T1000 (cell line): ENCODE measurements at places on chromosomes 11 and 22.
A peak's percentile ranks its signal among the peaks of the same experiment; 100 is the strongest.

DNA sequence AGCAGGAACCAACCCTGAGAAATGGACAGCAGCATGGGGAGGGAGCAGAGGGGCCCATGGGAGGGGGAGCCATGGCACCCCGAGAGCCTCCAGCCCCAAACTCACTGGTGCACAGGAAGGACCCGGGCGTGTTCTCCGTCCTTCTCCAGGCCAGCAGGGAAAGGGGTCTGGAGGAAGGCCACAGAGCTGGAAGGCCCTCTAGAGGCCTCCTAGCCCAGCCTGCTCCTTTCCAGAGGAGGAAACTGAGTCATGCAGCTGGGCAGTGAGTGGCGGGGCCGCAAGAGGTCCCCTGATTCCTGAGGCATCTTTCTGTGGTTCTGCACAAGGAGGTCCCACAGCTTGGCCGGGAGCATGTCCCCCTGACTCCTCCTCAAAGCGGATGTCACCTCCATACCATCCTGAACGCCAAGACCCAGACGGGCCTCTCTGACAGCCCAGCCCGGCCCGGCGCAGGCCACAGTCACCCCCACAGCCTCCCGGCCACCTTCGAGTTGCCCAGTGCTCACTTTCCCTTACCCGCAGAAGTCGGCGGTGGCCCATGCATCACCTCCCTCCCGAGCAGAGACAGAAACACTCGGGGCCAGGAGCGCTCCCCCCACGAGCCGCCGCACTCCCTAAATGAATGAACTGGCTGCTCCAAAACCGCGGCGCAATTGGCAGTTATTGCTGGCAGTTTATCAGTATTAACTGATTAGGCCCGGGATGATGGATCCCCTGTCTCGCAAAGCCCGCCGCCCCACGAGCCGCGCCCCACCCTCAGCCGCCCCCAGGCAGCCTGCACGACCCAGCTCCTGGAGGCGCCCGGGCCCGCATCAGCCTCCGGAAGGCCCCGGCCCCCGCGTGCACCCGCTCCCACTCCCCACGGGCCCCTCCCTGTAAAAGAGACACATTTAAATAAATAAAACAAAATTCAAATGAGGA is 272.5 kb downstream of the BUD13 start:
- no peak for DNase-seq

DNA sequence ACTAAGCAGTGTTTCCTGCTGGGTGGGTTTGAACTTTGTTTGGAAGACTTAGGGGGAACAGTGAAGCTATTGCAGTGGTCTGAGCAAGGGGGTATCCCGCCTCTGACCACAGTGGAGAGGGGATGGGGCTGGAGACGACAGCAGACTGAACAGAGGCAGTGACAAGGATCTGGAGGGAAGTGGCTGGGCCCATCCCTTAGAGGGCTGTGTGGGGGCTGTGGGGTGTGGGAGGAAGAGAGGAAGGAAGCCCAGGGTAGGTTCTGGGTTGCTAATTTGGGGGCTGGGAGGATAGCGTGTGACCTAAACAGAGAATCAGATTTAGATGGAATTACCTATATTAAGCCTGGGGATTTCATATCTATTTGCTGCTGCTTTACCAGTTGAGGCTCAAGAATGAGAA is 70.7 kb downstream of the BMAL1 start:
- DNase-seq = no peak

DNA sequence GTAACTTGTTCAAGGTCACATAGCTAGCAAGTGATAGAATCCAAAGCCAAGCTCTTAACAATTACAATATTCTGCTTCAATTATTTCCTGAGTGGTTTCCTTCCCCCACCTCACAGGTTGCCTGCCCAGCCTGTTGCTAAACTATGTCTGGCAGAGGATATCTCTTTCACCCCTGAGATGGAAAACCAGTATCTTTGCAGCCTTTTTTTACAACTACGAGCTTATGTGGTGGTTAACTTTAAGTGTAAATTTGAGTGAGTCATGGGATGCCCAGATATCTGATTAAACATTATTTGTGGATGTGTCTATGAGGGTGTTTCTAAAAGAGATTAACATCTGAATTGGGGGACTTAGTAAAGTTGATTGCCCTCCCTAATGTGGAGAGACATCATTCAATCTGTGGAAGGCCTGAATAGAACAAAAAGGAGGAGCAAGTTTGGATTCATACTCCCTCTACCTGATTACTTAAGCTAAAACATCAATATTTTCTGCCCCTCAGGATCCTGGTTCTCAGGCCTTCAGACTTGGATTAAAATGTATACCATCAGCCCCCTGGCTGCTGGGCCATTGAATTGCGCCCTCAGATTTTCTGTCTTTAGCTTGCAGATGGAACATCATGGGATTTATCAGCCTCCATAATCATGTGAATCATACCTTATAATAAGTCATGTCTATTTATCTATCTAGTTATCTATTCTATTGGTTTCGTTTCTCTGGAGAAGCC is 911.9 kb downstream of the METTL15 start:
- no peak for DNase-seq

DNA sequence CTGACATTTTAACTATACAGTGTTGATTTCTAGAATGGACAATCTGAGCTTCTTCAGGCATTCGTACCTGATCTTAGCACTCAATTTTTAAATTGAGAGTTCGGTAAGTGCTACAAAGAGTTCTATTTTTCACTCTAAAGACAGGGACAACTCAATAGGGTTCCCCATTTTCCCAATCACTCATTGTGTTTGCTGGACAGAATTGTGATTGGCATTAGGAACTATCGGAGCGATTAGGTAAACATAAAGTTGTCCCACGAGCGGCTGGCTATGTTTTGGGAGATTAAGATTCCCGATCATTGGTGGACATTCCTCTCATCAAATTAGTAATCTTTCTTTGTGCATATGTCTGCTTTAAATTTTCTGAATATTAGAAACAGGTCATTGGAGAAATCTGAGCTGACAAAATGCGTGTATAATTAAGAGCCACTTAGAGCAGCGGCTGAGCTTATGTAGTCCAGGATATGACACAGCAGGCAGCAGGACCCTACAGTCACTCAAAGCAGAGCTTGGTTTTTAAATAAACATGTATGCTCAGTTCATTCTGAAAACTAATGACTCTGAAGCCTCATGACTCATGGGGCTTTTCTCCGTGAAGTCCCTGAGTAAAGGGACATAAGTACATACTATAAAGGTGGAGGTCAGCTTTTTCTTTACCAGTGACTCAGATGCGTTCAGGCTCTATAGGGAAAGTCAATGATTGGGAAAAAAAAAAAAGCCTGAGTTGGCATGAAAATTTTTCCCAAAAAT is 109.4 kb downstream of the GRIA4 start:
- DNase-seq = peak; percentile 28

DNA sequence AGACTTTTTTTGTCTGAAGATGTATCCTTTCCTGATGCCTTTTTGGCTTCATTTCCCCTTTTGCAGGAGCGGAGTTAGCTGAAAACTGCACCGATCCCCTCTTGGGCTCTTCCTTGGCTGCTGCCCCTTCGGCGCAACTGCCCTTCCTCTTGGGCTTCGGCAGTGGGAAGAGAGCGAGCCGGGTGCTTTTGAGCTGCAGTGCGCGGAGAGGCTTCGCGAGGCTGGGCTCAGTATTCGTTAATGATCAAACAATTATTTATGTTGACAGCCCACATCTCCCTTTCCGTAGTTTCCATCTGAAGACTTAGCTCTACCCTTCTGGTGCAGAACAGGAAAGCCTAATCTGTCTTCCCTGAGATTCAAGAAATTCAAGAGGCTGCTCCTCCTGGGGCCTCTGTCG is 170.8 kb downstream of the CSNK2A3 start:
- DNase-seq = no peak

- no peak for DNase-seq
These were observed 6.9 kb downstream of the PATZ1 start for GRCh38 chr22:31339148-31339832.
